Lung (tissue), 17 donors: ENCODE measurements at places on chromosomes 4 and X. TPM values are rescaled to one million over a fixed set of nuclear protein-coding genes. Genes with fewer than 3 reads are reported as not detected.

Gene ASMT
- polyA plus RNA-seq, result 0.09 TPM

GRCh38 chrX:69120476-69120875 is 44.8 kb downstream of the PJA1 start:
- no peak for DNase-seq

GRCh38 chr4:124209211-124209610 is 503.3 kb downstream of the ANKRD50 start:
- no peak for DNase-seq

DNA sequence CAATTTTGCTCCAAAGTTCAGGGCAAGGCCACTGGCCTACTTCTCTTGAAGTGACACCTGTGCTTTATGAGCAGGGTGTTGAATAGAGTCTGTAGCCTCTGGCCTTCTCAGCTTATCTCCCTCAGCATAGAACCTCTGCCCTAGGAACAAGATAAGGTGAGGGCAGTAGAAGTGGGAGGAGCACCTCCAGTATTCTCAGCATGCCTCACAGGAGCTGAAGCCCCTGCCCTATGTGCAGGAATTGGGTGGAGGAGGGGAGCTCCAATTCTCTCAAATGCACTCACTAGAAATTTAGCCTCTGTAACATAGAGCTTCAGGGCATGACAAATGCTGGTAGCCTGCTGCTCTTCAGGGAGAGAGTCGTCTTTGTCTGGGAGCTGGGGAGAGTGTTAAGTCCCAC is 479.3 kb downstream of the IL1RAPL1 start:
- no peak for DNase-seq

DNA sequence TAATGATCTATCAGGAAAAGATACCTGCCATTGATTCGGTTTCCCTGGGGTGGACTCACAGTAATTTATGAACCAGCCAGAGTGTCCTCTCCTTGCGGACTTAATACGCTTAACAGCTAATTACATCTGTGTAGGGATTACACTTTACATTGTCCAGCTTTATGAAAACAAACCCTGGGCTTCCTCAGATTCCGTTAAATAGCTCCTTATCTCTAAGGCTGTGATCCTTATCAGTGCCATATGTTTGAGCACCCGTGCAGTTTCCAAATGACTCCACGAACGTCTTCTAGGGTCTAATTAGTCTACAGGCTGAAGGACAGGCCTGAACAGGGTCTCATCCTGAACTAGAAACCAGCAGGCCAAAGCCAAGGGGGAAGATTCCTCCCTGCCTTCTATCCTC is 56.9 kb downstream of the KDR start:
- DNase-seq, result no peak

DNA sequence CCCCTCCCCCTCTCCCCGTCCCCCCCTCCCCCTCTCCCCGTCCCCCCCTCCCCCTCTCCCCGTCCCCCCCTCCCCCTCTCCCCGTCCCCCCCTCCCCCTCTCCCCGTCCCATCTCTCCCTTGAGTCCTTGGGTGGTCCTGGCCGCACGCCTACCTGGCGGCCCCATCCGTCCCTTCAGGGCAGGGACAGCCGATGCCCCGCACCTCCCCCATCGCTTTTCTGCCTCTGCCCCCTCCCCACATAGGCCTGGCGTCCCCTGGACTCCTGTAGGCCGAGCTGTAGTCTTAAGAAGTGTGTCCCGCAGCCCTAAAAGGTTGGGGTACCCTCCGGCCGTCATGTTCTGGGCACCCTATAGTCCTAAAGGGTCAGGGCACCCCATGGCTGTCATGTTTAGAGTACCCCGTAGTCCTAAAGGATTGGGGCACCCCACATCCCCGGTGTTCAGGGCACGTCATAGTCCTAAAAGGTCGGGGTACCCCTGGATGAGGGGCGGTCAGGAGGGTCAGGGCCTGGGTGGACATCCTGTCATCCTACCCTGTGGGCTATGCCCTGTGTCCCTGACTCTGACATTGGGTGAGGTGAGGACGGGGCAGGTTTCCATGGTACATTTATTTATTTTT is 10.8 kb upstream of the GTPBP6 start:
- no peak for DNase-seq

Gene GPM6B
- polyA plus RNA-seq, result 3.9 TPM
